ENCODE measurements at places on chromosomes 7 and 10.

DNA sequence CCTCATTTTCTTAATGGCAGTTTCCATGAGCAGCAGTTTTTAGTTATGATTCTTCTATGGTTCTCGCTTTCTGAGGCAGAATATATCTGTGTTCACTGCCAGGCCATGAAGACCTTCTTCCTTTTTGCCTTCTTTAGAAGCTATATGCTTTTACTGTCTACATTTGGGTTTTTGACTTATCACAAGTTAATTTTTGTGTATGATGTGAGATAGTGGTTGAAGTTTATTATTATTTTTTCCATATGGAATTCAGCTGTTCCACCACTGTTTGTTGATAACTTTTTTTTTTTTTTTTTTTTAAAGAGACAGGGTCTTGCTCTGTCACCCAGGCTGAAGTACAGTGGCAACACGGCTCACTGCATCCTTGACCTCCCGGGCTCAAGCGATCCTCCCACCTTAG lies 44.5 kb downstream of the INPP5A start:
- no peak for DNase-seq

DNA sequence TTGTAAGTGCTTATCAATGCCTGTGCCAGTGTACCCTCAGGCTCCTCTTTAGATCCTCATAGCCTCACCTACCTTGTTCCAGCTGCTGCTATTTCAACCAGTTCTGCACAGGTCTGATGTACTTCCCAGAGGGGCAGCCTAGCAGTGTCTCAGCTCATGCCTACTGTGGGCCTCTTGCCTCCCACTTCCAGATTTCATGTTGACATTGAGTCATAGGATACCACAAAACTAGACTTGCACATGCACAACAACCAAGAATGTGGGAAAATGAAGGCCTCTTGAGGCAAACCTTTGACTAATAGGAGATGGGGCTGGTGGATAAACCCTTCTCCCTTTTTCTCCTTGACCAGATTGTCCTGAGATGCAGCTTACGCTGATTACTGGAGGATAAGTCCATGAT lies 31.0 kb downstream of the PON3 start:
- DNase-seq = no peak

DNA sequence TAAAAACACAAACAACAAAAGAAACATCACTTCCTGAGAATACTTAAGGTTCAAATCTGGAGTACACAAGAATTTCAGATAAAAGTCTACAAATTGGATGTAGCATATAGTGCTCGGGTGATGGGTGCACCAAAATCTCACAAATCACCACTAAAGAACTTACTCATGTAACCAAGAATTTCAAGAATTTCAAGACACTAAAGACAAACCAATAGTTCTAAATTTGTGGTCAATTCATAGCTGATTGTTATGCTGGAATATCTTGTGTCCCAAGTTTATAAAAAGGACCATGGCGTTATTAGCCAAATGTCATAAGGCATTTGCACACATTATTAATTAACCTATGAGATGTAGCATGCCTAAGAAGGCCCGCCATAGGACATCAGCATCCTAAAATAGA lies 1204.1 kb upstream of the AUTS2 start:
- DNase-seq = no peak

DNA sequence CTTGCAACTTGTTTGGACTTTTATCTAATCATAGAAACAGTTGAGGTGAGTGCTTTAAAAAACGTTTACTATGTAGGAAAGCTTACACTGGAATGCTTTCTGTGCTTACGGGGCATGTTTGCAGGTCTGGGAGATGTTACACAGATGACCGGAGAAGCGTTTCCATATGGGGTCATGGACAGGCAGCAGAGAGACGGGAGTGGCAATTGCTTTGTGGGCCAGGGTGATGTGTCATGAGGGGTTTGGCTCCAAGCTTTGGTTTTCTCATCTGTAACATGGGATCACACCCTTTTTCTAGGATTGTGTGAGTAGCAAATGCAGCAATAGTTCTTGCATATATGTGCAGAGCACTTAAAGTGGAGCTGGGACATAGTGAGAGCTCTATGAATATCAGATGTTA lies 174.8 kb upstream of the MKI67 start:
- no peak for DNase-seq

- DNase-seq = no peak
Observed at GRCh38 chr10:47225219-47225927, 74.6 kb upstream of the GDF10 start.

All from iPS-NIHi11 (cell line).